ENCODE measurements at places on chromosomes 12 and 14.

DNA sequence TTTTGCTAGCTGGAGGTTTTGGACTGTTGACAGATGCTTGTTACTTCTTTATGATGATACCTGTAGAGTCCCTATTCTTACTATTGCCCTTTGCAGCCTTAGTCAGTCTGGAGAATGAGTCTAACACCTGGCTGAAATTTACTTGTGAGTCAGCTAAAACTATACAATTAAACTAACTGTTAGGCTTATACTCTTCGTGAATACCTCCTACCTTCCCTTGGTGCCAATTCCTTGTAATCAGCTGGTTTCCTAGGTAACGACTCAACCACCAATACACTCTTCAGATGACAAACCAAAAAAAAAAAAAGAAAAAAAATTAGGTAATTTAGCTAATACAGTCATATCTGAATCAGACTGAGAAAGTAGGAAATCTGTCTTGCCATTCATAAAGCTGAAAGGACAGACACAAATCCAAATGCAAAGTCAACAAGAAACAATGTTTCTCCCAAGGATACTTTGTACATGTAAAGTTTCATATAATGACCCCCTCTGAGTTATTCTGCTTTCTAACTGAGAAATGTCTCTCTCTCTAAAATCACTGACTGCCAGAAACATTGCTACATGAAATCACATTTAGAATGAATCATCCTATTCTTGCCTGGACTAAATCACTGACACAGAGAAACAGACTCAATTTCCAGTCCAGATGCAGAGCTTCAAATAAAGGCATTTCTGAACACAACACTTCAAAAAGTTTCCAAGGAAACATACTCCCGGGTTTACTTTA is 56.5 kb upstream of the CDKL1 start:
- DNase-seq = no peak

- no peak for DNase-seq
Measured at GRCh38 chr14:64763801-64764621, 59.8 kb downstream of the PLEKHG3 start.

- DNase-seq = no peak
Measured at GRCh38 chr12:62194616-62195015, 65.6 kb upstream of the USP15 start.

DNA sequence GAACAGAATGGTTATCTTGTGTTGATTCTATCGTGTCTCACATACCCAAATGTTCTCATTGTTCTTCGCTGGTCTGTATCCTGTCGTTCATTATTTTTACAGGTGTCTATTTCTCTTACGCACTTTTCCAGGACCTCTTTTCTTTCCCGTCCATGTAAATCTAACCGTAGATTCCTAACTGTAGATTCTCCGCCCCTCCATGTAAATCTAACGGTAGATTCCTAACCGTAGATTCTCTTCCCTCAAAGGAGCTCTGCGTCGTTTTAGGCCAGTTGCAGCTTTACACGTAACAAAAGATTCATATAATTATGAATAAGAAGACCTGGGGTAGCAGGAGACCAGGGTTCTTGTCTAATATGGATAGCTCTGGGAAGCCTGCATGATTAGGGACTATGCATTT is 9.7 kb upstream of the ZNF605 start:
- DNase-seq = no peak

DNA sequence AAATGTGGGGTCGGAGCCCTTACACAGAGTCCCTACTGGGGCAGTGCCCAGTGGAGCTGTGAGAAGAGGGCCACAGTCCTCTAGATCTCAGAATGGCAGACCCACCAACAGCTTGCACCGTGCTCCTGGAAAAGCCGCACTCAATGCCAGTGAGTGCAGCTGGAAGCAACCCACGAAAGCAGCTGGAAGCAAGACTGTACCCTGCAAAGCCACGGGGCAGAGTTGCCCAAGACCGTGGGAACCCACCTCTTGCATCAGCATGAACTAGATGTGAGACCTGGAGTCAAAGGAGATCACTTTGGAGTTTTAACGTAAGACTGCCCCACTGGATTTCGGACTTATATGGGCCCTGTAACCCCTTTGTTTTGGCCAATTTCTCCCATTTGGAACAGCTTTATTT is 12.3 kb downstream of the GTF2A1 start:
- no peak for DNase-seq

GRCh38 chr12:111788178-111788654 is 21.5 kb downstream of the ALDH2 start:
- no peak for DNase-seq

GRCh38 chr12:67474934-67475620 is 173.5 kb upstream of the DYRK2 start:
- DNase-seq = no peak

GRCh38 chr14:89221109-89221810 is 195.8 kb downstream of the FOXN3 start:
- DNase-seq = no peak
